ENCODE measurements at places on chromosomes 7 and 10. TPM values are rescaled to one million over a fixed set of nuclear protein-coding genes. Genes with fewer than 3 reads are reported as not detected.

DNA sequence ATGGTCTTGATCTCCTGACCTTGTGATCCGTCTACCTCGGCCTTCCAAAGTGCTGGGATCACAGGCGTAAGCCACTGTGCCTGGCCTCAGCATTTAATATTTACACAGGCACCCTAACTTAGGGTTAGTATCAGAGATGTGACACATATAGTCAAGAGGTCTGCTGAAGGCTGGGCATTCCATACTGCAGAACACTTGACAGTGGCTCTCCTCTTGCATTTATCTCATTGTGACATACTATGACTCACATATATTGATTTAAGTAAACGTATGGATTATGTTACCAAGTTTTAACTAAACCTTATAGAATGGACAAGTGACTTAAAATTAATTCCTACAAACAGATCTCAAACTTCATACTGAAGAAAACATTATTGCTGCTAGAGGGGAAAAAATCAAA, 36.6 kb downstream of the BRAF start:
- DNase-seq: no peak

GRCh38 chr10:30431435-30431911, 2.5 kb upstream of the MAP3K8 start:
- no peak for DNase-seq

The HTR7 gene
- 6.4 TPM for total RNA-seq

- peak; percentile 65 for DNase-seq
These were observed 5.4 kb downstream of the WDR86 start for GRCh38 chr7:151404216-151405011.

DNA sequence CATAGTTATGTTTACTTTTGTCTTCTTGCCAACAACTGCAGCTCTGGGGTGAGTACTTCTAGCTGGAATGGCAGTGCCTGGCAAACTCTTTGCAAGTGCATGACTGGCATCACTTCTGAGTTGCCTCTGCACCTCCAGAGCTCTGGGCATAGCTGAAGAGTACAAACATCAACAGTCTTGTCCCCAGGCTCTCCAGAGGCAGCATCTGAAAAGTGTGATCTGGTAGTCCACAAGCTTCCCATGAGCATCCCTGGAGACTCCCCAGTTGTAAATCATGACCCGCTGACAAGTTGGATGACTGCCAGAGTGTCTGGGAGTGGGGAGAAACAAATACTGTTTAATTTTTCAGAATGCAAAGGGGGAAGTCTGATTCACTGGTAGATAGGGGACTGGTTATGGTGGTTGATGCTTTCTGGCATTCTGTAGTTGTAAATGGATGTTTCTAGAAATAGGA, 138.9 kb upstream of the CDK13 start:
- DNase-seq: peak; percentile 74

DNA sequence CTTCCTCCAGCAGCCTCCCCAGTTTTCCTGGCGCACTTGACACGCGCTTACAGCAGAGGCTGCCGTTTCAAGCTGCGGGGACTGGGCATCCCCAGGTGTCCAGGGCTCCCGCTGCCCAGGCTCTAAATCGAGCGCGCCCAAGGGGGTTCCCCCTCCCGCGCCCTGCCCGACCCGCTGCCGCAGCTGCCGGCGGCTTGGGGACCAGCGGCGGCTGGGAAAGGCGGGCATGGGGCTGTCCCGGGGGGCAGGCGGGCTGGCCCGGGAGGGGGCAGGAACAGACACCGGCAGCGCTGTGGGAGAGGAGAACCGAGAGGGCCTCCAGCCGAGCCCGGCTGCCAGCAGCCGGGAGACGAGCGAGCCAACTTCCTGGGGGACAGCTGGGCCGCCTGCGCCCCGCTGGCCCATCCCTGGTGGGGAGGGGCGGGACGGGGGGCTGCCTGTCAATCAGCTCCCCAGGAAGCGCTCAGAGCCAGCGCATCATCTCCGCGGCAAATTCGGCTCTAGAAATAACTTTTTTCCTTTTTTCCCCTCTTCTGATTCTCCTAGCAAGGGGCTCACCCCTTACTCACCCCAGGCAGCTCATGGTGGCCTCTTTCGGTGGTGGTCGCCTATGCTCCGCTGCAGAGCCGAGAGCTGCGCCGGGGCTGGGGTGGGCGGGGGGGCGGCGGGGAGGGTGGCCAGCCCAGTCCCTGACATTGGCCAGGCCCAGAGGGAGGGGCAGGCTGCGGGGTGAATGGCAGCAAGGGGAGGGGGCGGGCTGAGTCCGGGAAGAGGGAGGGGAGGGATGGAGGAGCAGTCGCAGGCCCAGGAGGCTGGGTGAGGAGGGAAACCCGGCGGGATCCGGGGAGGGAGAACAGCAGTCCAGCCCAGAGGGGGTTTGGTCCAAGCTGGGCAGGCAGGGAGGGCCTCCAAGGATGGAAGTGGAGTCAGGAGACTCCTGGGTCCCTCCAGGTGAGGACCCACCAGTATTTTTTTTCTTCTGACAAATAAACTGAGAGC, 14.7 kb downstream of the GRID2IP start:
- peak; percentile 44 for DNase-seq

DNA sequence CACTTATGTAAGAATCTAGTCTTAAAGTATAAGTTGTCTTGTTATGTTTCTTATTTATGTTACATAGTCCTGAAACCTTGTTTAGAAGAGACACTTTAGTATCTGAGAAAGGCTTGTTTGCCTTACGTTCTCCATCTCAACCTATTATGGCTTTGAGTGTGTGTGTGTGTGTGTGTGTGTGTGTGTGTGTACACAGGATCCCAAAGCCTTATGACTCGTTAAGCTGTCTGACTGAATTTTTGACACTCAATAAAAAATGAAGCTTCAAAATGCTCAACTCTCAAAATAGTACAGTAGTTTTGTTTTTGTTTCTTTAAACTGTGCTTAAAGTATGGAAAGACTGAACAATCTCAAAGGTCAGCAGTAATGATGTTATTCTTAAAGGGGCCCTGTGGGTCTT, 18.0 kb downstream of the CALU start:
- DNase-seq: no peak

GRCh38 chr10:11018432-11018841, 765 bp downstream of the CELF2 start:
- no peak for DNase-seq

The CABCOCO1 gene
- total RNA-seq: 0.59 TPM

The NUDCD3 gene
- total RNA-seq: 32.8 TPM

DNA sequence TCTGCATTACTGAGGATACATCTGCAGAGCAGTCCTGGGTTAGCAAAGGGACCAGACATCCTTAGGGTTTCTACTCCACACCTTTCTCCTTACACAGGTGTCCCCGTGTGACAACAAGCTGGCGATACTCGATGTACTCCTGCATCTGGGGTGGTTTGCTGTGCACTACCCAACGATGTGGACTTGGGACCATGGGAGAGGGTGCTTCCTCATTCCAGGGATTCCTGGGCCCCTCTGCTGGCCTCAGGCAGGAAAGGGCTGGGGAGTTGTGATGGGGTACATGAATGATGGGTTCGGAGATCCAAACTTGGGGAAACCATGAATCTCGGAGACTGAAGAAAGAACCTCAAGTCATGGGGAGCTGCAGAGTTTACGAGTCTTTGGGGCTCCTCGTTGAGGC, 179.6 kb upstream of the GALNT17 start:
- DNase-seq: no peak

DNA sequence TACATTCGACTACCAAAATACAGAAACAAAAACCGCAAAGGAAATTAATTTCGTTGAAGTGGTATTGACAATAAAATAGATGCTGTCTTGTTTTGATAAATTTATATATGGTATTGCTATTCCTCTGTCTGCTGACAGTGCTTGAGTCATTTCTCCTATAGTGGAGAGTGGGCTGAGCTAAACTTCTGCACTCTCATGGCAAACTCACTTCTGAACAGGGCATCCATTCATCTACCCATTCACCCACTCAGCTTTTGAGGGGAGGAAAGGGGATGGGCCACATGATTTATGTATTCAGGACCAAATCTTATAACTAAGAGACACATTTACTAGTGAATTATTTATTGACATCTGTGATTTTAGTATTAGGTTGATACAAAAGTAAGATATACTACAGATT, 137.6 kb upstream of the PLXNA4 start:
- no peak for DNase-seq

The VAX1 gene
- total RNA-seq: not detected

GRCh38 chr7:12303062-12303461, 92.0 kb downstream of the TMEM106B start:
- peak; percentile 8 for DNase-seq

The TET1 gene
- total RNA-seq: 0.82 TPM

- DNase-seq: no peak
These were observed 227.1 kb downstream of the TEX36 start for GRCh38 chr10:125455855-125456254.

The SGCE gene
- 16.8 TPM for total RNA-seq

- DNase-seq: no peak
These were observed 31.2 kb downstream of the PALD1 start for GRCh38 chr10:70509757-70510147.

- no peak for DNase-seq
These were observed 68.4 kb downstream of the PPP1R3C start for GRCh38 chr10:91564508-91564907.

DNA sequence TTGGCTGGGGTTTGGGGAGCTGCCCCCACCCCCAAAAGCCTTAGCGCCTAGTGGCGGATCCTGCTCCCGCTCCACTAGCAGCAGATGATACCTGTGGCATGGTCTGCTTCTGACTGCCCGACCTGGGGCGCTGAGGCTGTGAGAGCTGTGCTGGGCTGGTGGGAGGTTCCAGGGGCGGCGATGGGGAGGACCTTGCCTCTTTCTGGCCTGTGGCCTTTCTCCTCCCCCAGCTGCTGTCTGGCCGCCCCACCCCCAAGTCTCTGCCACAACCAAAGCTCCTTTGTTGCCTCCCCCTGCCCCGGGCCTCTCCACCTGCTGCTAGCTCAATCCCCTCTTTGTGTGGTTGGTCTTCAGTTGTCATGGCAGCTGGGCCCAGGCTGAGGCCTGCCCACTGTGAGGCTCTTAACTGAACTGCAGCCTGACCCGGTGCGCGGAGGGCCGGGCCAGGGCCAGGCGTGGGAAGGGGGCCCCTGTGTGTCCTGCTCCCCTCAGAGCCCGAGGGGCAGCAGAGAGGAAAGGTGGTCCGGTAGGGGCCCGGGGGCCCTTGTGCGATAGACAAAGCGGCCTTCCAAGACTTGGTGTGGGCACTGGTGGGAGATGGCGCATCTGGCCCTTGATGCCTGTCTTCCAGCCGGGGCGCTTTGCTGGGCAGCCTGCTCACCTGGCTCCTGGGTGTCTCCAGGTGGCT, 4.7 kb downstream of the ZNF775 start:
- no peak for DNase-seq

DNA sequence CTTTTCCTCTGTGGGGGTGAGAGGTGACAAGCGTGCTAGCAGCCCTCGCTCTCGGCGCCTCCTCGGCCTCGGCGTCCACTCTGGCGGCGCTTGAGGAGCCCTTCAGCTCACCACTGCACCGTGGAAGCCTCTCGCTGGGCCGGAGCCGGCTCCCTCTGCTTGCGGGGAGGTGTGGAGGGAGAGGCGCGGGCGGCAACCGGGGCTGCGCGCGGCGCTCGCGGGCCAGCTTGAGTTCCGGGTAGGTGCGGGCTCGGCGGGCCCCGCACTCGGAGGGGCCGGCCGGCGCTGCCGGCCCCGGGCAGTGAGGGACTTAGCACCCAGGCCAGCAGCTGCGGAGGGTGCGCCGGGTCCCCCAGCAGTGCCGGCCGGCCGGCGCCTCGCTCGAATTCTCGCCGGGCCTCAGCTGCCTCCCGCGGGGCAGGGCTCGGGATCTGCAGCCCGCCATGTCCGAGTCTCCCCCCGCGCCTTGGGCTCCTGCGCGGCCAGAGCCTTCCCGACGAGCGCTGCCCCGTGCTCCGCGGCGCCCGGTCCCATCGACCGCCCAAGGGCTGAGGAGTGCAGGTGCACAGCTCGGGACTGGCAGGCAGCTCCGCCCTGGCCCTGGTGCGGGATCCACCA, 352.8 kb upstream of the PODXL start:
- no peak for DNase-seq

DNA sequence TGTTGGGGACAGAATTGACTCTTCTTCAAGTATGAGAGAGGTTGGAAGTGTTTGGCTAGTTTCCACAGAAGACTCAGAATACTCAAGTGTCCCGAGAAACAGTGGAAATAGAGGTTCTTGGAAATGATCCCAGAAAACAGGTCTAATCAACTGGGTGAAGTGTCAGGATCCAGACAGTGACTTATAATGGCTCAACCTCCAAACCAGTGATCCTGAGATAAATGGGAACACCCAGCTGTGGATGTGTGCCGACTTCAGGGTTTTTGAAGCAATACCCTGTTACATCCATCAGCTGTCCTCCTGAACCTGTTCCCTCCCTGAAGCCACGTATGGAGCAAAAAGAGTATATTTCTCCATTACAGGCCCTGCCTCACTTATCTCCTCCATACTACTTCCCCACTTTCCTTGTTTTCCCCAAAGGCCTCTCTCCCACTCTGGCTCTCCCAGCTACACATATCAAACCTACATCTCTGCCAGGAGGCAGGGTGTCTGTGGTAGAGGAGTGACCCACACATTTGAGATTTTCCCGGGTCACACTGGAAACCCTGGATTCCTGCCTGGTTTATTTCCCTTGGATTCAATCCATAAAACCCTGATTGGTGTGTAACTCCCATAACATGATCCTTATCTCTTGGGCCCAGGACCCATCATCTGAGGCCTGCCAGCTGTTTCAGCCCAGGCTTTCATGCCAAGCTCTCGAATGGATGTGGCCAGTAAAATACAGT, 17.6 kb upstream of the ELOVL3 start:
- peak; percentile 29 for DNase-seq

DNA sequence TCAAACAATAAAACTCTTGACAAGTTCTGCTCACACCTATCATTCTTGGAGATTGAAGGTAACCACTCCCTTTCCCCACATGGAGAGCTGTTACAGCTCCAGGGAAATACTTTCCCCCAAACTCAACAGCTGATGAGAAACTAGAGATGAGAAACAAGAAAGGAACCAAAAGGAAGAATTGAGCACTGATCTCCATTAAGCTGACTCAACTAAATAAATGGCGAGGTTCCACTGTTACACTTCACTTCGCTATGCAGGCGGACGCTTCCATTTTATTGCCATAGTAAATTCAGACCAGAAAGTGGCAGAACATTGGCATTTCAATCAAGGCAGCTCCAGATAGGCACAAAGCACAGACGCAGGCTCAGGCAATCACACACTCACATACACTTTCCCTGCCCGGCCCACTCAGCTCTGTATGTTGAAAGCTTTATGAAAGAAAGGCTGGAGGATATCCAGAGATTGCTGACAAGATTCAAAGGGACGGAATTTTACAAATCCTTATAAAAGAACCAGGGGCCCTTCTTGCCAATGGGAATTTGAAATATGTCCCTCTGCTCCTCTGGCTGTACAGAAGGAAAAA, 11.5 kb upstream of the YAE1 start:
- no peak for DNase-seq

The ACHE gene
- total RNA-seq: not detected

The NPSR1 gene
- total RNA-seq: not detected

GRCh38 chr7:55092186-55092974, 73.6 kb downstream of the EGFR start:
- DNase-seq: peak; percentile 47

- no peak for DNase-seq
These were observed 30.6 kb upstream of the ITGB1 start for GRCh38 chr10:32988604-32989003.

- no peak for DNase-seq
These were observed 1053.2 kb downstream of the REEP3 start for GRCh38 chr10:64574371-64574770.

The LDB3 gene
- not detected for total RNA-seq

The ANKRD30A gene
- total RNA-seq: not detected

GRCh38 chr7:112226701-112227276, 20.3 kb downstream of the ZNF277 start:
- DNase-seq: no peak

GRCh38 chr10:20817116-20817515, 80.0 kb downstream of the NEBL start:
- DNase-seq: no peak
